Left renal cortex interstitium (tissue), 4 donors: ENCODE measurements at places on chromosomes 5 and 9. TPM values are rescaled to one million over a fixed set of nuclear protein-coding genes. Genes with fewer than 3 reads are reported as not detected.

TMEFF1 gene
- polyA plus RNA-seq: 5.9 TPM

CDH9 gene
- polyA plus RNA-seq: 10.2 TPM

IL9 gene
- polyA plus RNA-seq: not detected

HRH2 gene
- polyA plus RNA-seq: 2.5 TPM

CDX1 gene
- 0.48 TPM for polyA plus RNA-seq

SLC36A2 gene
- polyA plus RNA-seq: 8.8 TPM

ADAMTS13 gene
- 14.4 TPM for polyA plus RNA-seq

SLC12A2 gene
- polyA plus RNA-seq: 40.6 TPM

PCDHGA9 gene
- polyA plus RNA-seq: 5.5 TPM

FGF18 gene
- 0.47 TPM for polyA plus RNA-seq

BNC2 gene
- 8.9 TPM for polyA plus RNA-seq
